Activated CD8-positive, alpha-beta T cell treated with anti-CD3 and anti-CD28 coated beads, Interleukin-2, amount 10 ng/mL, durations not matched to agents 7 days and 5 days (primary cell): ENCODE measurements at places on chromosomes 11 and 22. TPM values are rescaled to one million over a fixed set of nuclear protein-coding genes. Genes with fewer than 3 reads are reported as not detected.

CCDC89 gene
- total RNA-seq = 0.63 TPM

TCIRG1 gene
- 263 TPM for total RNA-seq

LARGE2 gene
- 0.44 TPM for total RNA-seq

PGA5 gene
- not detected for total RNA-seq

PRR33 gene
- total RNA-seq = 0.08 TPM

DNA sequence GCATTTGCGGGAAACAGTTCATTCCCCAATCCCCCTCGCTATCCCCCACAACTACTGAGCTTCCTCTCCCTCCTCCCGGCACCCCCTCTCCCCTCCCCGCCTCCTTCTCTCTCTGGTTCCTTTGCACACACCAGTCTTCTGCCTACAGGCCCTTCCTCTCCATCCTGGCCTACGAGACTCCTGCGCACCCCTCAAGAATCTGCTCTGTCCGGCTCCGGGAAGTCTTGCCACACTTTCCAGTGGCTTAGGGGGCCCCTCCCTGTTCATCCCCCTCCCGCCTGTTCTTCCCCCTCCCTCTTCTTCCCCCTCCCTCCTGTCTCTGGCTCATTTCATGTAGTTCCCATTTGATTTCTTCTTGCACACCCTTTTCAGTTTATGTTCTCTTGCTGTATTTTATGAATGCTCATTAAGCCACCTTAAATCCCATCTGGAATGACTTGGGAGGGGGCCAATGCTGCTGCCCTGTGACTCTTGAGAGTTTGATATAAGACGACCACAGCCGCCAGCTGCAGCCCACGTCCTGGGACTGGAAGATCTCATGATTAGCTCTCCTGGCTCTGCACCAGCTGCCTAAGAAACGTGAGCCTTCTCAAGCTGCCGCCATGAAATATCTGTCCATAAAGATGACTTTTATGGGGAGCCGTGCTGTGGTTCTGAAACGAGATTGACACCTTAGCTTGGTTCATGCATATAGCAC, 50.9 kb downstream of the RPS6KA4 start:
- no peaks in the 10 kb centered on the region for H3K36me3 ChIP-seq
- no peak overlapping the region for H3K27ac ChIP-seq

- H3K4me1 ChIP-seq = no peaks in the 10 kb centered on the region
- H3K27ac ChIP-seq = no peak overlapping the region
- no peak for DNase-seq
- H3K36me3 ChIP-seq = no peaks in the 10 kb centered on the region
Measured at GRCh38 chr11:115476463-115477286, 27.5 kb downstream of the CADM1 start.

- peak overlapping the region; percentile 93 for H3K27ac ChIP-seq
- H3K4me3 ChIP-seq = peak overlapping the region; percentile 81
- no peaks in the 10 kb centered on the region for H3K27me3 ChIP-seq
- peak; percentile 69 for DNase-seq
- H3K36me3 ChIP-seq = peaks cover 61% of the 10 kb centered on the region
- H3K4me1 ChIP-seq = peaks cover 100% of the 10 kb centered on the region
Measured at GRCh38 chr22:30305906-30306626, 16.8 kb upstream of the CASTOR1 start.

DNA sequence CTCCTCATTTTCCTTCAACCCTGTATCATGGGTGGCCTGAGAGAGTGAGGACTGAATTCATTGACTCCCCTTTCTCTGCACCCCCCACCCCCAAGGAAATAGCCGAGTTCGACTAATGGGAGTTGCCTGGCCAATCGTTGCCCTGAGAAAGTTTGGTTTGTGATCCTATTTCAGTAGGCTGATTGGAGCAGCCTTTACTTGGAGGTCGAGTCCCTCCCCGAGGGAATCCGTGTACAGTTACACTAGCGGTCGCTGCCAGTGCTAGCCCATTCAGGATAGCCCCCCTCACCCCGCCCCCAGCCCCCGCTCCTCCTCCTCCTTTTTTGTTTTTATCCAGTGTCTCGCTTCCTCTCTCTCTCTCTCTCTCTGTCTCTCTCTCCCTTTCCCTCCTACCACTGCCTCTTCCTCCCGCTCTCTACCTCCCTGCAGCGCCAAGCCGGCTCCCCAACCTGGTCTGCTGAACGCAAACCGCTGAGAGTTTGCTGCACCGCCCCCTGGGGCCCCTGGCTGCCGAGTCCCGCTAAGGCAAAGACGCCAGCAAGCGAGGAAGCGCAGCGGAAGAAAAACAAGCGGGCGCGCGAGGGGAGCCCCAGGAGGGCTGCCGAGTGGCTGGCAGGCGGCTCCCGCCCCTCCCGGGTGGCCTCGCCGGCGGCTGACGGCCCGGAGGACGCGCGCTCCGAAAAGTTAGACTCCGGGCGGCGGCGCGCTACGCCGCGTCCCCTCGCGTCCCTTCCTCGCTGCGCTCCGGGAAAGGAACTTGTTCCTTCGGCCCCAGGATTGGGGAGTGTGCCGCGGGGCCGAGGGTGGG, at the start of gene GRAMD1B:
GRAMD1B (plus strand) TSS at position 357 of the 808 bp plus-strand sequence. CDS start 524 bp downstream, outside the sequence.
- peak within 1 kb of the TSS; percentile 96 for H3K27ac ChIP-seq
- peak; percentile 90 for DNase-seq

DNA sequence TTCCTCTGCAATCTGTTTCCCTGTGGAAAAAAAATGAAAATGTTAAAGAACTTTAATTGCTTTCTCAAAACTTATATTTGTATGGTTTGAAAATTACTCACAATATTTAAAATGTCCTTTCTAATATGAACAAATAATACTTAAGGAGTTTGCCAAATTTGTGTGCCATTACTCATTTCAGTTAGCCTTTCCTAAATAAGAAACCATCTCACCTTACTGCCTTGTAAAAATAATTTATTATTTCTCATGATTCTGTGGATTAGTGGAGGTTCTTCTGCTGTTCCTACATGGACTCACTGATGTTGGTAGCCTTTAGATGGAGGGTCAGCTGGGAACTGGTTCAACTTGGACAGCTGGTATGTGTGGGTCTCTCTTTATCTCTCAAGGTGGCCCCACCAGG, 428.6 kb downstream of the CNTN5 start:
- H3K27ac ChIP-seq = no peak overlapping the region
- H3K4me1 ChIP-seq = no peaks in the 10 kb centered on the region
- H3K27me3 ChIP-seq = no peaks in the 10 kb centered on the region
- no peaks in the 10 kb centered on the region for H3K36me3 ChIP-seq

- H3K4me1 ChIP-seq = no peaks in the 10 kb centered on the region
- no peak for DNase-seq
- H3K27me3 ChIP-seq = no peaks in the 10 kb centered on the region
- H3K27ac ChIP-seq = no peak overlapping the region
- H3K4me3 ChIP-seq = no peak overlapping the region
Measured at GRCh38 chr11:71193431-71193830, 58.9 kb downstream of the SHANK2 start.
